ENCODE measurements at places on chromosomes 1 and 21.

DNA sequence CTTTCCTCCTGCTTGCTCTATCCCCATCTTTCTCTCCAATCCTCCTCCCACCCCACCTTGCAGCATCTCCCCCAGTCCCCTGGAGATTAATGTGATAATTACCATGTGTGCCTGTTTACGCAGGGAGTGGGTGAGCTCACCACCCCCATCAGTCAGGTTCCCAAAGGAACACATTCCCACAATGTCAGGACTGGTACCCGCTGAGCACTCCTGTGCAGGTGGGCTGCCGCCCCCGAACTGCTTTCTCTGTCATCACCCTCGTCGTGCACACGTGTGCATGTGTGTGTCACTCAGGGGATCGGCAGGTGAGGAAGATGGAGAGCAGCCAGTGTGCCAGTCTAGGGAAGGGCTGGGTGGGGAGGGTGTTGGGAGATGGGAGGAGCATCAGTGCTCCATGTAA is 163.4 kb downstream of the CACNA1E start:
- no peak for DNase-seq

- DNase-seq: no peak
Measured at GRCh38 chr1:244881552-244882280, 17.4 kb upstream of the HNRNPU start.

DNA sequence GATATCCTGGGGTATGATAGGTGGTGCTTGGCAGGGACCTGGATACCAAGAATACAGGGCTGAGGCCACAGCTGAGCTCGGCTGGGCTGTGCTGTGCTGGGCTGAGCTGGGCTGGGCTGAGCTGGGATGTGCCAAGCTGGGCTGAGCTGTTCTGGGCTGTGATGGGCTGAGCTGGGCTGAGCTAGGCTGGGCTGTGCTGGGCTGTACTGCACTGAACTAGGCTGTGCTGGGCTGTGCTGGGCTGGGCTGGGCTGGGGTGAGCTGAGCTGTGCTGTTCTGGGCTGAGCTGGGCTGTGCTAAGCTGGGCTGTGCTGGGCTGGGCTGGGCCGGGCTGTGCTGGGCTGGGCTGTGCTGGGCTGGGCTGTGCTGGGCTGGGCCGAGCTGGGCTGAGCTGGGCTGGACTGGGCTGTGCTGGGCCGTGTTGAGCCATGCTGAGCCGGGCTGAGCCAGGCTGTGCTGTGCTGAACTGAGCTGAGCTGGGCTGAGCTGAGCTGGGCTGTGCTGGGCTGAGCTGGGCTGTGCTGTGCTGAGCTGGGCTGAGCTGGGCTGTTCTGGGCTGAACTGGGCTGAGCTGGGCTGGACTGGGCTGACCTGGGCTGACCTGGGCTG is 94.7 kb upstream of the ACTRT2 start:
- DNase-seq: no peak

- no peak for DNase-seq
Measured at GRCh38 chr1:234863551-234863971, 253.6 kb upstream of the IRF2BP2 start.

DNA sequence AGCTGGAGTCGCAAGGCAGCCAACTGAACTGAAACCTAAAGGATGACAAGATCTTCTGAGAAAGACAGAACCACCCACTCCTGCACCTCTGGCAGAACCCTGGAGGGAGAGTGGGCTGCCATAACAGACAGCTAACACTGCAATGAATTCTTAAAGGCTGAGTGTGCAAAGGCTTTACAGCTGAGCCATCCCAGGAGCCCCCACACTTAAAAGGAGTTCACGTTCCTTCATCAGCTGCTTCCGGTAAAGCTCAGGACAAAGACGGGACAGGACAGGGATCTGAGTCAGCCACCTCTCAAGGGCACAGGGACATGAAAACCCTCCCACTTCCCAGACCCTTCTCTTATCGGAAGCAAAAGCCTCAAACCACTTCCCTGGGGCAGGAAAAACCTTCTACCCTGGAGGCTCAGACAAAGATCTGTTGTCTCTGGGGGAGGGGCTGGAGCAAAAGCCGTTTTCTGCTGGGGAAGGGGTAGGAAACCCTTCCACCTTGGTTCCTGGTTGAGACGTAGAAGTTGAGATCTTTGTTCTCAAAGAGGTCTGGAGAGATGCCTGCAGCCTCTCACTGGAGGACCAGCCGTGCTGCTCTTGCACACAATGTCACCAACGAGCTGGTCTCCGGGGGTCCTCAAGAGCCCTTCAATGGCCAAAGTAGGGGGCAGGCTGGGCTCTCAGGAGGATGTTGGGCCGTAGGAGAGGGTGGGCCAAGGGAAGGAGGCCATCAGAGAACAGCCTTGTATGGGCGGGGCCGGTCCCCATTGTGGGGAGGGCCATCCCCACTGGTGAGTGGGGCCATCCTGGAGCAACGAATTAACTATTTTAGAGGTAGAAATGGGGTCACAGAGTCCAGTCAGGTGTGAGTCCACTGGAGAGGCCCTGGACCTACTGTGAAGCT is 452.4 kb downstream of the PTPRU start:
- no peak for DNase-seq

DNA sequence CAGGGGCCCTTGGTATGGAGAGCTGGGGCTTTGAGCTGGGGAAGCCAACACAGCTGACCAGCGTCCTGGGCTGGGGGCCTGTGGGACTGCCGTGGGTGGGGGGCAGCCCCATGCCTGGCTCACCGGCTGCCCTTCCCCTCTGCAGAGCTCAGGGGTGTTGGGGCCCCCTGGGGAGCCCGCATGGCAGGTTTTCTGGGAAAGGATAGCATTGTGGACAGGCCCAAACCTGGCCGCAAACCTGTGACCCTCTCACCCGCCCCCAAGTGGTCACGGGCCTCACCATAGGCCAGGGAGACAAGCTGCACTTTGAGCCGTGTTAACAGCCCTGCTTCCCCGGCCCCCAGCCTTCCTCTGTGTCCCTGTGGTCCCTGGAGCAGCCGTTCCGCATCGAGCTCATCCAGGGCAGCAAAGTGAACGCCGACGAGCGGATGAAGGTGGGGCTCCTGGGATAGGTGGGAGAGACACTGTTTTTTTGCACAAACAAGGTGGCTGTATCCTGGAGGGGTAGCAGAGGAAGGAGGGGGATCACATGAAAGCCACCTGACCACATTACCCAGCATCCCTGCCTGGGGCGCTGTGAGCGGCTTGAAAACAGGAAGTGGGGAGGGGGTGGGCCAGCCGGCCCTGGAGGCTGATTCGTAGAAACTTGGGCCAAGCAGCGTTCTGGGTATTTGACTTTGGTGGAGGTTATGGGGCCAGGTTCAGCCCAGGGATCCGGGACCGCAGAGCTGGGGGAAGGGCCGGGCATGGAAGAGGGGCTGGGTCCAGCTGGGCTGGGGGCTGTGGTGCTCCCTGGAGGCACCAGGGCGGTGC is 65.9 kb downstream of the PIK3CD start:
- DNase-seq: no peak

DNA sequence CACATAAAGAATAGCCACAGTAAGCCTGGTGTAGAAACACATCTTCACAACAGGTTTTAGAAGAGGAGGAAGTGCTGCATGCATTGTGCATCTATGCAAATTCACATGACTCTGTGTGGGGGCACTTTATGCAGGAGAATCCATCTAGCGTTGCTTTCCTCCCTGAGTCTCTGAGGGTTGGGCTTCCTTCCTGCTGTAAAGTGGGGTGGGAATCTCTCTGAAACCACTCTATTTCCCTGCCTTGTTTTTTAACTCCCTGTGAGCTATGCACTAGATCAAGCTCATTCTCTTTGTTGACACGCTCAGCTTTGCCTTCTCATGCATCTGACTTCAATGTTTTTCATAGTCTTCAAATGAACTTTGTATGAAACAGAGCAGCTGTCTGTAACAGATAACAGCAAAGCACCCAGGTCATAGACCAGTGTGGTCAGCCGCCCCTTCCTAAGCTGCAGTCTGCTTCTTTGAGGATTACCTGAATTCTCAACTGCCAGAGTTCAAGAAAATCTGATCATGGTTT is 102.7 kb upstream of the DPH5 start:
- no peak for DNase-seq

- DNase-seq: no peak
Measured at GRCh38 chr1:164561007-164561406, 2.0 kb downstream of the PBX1 start.

DNA sequence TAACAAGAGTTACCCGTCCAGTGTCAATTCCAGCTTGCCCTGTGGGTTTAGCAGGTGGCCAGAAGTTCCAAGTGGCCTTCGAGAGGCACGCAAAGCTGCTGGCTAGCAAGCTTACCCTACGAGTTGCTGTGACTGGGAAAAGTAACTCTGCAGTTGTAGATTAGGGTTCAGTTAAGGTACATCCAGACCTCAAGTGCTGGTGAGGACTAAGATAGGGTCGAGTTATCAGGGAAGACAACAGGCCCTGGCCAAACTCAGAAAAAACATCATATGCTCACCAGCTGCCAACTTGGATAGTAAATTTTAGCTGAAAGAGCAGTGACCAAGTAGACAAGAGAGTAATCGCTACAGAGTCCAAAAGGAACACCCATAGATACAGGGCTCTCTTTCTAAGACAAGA is 27.7 kb upstream of the LRRC7 start:
- no peak for DNase-seq

- DNase-seq: no peak
Measured at GRCh38 chr1:14292520-14292919, 306.0 kb upstream of the KAZN start.

DNA sequence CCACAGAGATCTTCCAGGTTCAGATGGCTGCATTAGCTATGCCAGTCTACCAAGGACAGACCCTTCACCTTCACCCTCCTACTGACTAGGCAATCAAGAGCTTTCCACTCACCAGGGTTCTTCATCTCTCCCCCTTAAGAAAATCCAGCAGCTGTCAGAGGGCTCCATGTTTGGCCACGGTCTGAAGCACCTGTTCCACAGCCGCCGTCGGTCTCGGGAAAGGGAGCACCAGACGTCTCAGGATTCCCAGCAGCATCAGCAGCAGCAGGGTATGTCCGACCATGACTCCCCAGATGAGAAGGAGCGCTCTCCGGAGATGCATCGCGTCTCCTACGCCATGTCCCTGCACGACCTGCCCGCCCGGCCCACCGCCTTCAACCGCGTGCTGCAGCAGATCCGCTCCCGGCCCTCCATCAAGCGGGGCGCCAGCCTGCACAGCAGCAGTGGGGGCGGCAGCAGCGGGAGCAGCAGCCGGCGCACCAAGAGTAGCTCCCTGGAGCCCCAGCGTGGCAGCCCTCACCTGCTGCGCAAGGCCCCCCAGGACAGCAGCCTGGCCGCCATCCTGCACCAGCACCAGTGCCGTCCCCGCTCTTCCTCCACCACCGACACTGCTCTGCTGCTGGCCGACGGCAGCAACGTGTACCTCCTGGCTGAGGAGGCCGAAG is 13.8 kb downstream of the TMCC2 start:
- DNase-seq: no peak

- DNase-seq: no peak
Measured at GRCh38 chr1:19333587-19334354, 21.6 kb downstream of the SLC66A1 start.

- no peak for DNase-seq
Measured at GRCh38 chr1:208807446-208808127, 563.4 kb upstream of the PLXNA2 start.

DNA sequence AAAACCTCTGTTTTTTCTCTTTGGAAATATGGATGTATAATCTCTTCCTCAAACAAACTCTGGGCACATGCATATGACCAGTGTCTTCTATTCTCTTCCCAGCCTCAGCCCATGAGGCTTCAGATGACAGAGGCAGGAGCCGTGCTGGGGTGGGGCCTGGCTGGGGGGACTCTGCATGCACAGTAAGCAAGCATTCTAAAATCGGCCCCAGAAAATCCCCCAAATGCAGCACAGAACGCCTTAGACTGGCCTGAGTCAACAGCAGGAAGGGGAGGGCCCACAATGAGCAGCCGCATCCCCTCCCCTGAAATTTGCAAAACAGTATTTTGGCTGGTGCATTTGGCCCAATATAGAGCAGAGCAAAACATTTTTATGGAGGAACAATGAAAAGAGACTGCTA is 47.8 kb downstream of the ITPKB start:
- DNase-seq: no peak

DNA sequence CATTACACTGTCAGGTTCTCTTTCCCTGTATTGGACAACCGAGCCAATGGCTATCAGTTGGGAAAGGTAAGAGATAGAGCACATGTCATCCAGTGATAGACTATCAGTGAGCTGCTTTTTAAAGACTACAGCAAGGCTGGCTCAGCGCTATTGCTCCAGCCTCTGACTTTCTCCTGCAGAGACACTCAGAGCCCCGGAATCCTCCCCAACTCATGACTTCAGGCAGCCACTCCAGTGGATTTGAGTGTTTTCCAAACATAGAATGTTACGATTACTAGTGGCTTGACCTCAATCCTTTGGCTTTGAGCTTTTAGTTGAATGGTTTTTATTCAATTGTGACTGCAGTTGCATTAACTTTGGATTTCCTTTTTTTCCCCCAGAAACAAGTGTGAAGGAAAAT is 331.9 kb downstream of the DISC1 start:
- no peak for DNase-seq

- no peak for DNase-seq
Measured at GRCh38 chr1:205542367-205542766, 37.9 kb downstream of the CDK18 start.

- DNase-seq: no peak
Measured at GRCh38 chr1:3160647-3161145, 91.7 kb downstream of the PRDM16 start.

GRCh38 chr1:37914719-37915475 is 32.0 kb downstream of the INPP5B start:
- no peak for DNase-seq

All from A549 (cell line).